ENCODE measurements at places on chromosomes 6 and 20.

DNA sequence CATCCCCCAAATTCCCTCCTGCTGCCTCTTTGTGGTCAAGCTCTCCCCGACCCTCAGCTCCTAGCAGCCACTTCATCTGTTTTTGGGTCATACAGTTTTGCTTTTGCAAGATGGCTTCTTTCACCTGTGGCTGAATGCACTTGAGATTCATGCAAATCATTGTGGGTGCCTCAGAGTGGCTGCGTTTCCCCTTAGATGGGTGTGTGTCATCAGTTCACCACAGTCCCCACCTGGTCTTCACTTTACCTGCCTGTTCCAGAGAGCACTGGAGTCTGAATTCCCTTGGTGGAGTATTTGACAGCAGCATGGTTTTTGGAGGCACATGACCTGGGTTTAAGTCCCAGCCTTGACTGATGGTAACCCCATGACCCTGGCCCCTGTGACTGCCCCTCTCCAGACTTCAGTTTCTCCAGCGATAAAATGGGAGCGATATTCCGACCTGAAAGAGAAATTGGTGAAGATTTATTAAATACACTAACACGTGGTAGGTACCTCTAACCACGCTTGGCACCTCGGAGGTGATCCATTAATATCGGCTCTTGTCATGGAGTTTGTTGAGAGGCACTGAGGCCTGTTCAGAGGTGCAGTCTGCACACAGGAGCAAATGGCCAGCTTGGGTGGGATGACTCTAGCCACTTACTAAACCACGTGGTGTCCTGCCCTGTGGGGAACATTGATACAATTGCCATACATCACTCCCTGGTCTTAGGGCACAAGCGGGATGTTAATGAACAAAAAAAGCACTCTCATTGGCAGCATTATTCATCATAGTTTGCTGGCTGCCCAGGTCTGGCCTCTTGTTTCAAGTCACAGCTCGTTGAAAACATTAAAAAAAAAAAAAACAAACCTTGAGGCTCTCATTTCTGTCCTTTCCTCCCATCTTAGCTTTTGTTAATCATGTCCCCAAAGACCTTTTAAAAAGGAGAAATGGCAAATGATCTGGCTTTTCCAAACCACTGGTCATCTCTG lies 167.2 kb upstream of the KCNG1 start:
- no peak for DNase-seq

DNA sequence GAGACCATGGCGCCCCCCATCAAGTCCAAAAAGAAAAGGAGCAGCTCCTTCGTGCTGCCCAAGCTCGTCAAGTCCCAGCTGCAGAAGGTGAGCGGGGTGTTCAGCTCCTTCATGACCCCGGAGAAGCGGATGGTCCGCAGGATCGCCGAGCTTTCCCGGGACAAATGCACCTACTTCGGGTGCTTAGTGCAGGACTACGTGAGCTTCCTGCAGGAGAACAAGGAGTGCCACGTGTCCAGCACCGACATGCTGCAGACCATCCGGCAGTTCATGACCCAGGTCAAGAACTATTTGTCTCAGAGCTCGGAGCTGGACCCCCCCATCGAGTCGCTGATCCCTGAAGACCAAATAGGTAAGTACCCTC lies 41.7 kb upstream of the NAA20 start:
- no peak for DNase-seq

DNA sequence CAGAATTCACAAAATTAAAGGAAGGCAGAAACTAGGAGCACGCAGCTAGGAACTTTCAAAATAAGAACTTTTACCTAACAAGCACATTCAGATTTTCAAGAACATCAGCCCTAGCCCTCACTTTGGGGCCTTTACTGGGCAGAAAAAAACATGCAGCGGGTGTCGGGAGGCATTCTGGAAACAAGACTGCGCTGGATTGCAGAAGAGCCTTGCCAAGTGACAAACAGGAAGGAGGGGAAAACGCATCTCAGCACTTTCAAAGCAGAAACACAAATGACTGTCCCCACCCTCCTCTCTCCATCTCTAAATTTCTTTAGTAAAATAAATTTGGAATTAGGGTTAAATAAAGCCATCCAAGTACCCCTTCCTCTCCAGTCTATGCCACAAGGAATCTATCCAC lies 74.6 kb upstream of the RREB1 start:
- no peak for DNase-seq

DNA sequence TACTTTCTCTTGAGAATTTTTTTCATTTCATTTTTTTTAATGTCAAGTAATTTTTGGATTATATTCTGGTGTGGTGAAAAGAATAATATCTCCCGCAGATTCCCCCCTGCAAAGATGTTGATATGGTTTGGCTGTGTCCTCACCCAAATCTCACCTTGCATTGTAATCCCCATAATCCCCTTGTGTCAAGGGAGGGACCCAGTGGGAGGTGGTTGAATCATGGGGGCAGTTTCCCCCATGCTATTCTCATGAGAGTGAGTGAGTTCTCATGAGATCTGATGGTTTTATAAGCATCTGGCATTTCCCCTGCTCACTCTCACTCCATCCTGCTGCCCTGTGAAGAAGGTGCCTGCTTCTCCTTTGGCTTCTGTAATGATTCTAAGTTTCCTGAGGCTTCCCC lies 58.7 kb upstream of the PMEPA1 start:
- no peak for DNase-seq

- no peak for DNase-seq
Measured at GRCh38 chr6:150978624-150979023, 113.1 kb downstream of the MTHFD1L start.

- no peak for DNase-seq
Measured at GRCh38 chr6:87588756-87589407, 905 bp downstream of the RARS2 start.

DNA sequence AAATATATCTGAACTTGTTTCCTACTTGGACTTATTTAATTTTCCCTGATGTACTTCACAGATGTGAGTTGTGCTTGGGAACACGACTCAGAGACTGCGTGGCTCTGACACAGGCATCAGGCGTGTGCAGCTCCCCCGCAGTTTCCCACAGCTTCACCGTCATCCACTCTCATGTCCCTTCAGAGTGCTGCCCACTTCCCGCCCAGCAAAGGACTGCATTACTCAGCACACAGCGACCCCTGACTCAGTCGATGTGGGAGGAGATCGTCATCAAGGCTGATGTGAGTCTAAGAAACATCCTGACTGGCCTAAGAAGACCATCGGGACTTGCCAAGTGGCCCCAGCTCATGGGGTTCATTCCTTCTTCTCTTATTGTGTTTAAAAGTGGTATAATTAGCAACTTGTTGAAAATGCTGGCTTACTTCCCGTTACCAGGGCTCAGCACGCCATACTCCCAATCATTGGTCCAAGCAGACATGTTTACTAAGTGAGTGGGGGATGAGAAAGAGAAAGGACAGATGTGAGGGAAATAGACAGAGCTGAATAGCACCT lies 539.4 kb upstream of the JARID2 start:
- DNase-seq, result no peak

GRCh38 chr6:111551521-111552231 lies 54.0 kb downstream of the TRAF3IP2 start:
- no peak for DNase-seq

DNA sequence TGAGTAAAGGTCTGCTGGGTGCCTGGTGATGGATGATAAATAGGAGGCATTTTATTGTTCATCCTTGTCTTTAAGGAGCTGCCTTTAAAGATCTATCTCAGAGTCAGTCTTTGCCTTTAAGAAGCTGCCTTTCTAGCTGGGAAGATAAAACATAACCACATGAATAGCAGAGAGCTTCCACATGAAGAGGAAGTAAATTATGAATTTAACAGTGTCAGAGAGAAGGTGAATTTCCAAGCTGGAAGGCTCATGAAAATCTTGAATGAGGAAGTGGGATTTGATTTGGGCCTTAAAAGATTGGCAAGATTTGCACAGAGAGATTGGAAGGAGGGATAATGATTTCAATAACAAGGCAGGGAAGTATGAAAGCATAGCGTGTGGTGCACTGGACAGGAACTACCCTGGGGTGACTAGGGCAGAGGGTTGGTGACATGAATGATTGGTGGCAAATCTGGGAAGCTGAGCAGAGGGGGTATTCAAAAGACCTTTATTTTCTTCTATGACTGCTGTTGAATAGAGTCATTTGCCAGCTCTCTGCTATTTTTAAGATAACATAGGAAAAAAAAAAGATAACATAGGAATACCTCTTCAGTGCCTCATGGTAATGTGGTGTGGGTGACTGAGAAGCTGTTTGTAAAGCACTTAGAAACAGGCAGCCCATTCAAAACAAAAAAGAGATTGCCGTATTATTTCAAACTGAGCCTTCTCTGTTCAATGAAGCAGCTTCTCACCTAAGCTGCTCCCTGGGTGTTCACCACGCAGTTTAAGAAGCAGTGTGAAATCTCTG lies 591.6 kb downstream of the PKHD1 start:
- DNase-seq, result no peak
